Sigmoid colon (tissue), 7 donors: ENCODE measurements at places on chromosomes 11 and 22. TPM values are rescaled to one million over a fixed set of nuclear protein-coding genes. Genes with fewer than 3 reads are reported as not detected.

DNA sequence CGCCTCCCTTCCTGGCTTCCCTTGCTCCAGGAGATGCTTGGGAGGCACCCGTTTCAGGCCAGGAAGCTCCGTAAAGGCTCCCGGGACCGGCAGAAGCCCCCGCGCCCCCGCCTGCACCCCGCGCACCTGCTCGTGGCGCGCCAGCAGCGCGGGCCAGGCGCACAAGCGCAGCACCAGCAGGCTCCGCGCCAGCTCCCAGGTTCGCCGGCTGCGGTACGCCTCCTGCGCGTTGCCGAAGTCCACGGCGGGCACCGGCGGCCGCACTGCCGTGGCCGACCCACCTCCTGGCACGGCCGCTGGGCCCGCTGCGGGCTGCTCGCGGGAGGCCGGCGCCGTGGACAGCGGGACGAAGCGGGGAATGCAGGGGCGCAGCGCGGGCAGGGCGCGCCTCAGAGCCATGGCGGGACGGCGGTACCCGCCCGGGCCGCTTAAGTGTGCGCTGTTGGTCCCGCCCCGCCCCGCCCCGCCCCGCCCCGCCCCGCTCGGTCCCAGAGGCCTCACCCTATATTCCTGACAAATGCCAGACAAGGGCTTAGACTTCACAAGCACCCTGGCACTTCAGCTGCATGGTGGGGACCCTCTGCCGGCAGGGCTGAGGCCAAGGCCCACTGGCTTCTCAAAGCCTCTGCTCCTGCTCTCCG, at the start of gene PRODH:
TSS of gene PRODH (minus strand) at position 405 of the 641 bp plus-strand sequence. CDS start at position 399, 6 bp downstream.
- H3K4me3 ChIP-seq = no peak within 1 kb of the TSS
- no peak within 1 kb of the TSS for H3K27ac ChIP-seq
- no peaks in the 10 kb centered on the region for H3K4me1 ChIP-seq
- DNase-seq = no peak
- no peaks in the 10 kb centered on the region for H3K27me3 ChIP-seq

CDC42EP1 gene
- total RNA-seq = 28.0 TPM

NLRP6 gene
- 0.33 TPM for total RNA-seq

ATG2A gene
- total RNA-seq = 22.7 TPM

DNA sequence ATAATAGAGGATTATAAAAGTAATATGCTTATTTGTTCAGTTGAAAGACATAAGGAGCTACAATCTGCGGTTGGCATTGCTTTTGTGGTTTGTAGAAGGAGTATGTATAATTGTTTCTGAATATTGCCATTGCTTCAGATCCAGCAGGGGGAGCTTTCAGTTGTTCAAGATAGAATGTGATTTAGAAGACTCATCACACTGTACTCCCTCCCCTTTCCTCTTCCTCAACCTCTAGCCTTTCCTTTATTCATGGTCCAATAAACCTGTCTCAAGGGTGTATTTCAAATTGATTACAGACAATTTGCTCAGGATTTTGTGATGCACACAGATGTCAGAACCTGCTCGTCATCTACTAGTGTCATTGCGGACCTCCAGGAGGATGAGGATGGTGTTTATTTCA, 9.8 kb downstream of the PRMT3 start:
- no peaks in the 10 kb centered on the region for H3K27me3 ChIP-seq
- no peak overlapping the region for H3K4me3 ChIP-seq
- no peak overlapping the region for H3K27ac ChIP-seq
- H3K4me1 ChIP-seq = no peaks in the 10 kb centered on the region
- H3K36me3 ChIP-seq = no peaks in the 10 kb centered on the region
- DNase-seq = no peak

GRCh38 chr11:91163619-91164451, 941.0 kb upstream of the CHORDC1 start:
- H3K4me3 ChIP-seq = no peak overlapping the region
- H3K36me3 ChIP-seq = no peaks in the 10 kb centered on the region
- H3K27ac ChIP-seq = peak overlapping the region; percentile 42
- DNase-seq = no peak

GRCh38 chr11:83692675-83693074, 406.5 kb upstream of the CCDC90B start:
- no peaks in the 10 kb centered on the region for H3K27me3 ChIP-seq
- H3K36me3 ChIP-seq = no peaks in the 10 kb centered on the region
- H3K4me3 ChIP-seq = no peak overlapping the region
- no peaks in the 10 kb centered on the region for H3K4me1 ChIP-seq
- H3K27ac ChIP-seq = no peak overlapping the region

GRCh38 chr22:35864545-35865165, 147.0 kb downstream of the APOL5 start:
- DNase-seq = no peak
- no peak overlapping the region for H3K27ac ChIP-seq
- H3K4me1 ChIP-seq = peaks cover 33% of the 10 kb centered on the region
- no peak overlapping the region for H3K4me3 ChIP-seq

- no peak overlapping the region for H3K27ac ChIP-seq
- no peak overlapping the region for H3K4me3 ChIP-seq
- H3K27me3 ChIP-seq = no peaks in the 10 kb centered on the region
Measured at GRCh38 chr22:42301742-42302102, 31.3 kb upstream of the TCF20 start.

ANO5 gene
- total RNA-seq = 16.8 TPM
